ENCODE measurements at places on chromosomes 2 and 18. TPM values are rescaled to one million over a fixed set of nuclear protein-coding genes. Genes with fewer than 3 reads are reported as not detected.

DNA sequence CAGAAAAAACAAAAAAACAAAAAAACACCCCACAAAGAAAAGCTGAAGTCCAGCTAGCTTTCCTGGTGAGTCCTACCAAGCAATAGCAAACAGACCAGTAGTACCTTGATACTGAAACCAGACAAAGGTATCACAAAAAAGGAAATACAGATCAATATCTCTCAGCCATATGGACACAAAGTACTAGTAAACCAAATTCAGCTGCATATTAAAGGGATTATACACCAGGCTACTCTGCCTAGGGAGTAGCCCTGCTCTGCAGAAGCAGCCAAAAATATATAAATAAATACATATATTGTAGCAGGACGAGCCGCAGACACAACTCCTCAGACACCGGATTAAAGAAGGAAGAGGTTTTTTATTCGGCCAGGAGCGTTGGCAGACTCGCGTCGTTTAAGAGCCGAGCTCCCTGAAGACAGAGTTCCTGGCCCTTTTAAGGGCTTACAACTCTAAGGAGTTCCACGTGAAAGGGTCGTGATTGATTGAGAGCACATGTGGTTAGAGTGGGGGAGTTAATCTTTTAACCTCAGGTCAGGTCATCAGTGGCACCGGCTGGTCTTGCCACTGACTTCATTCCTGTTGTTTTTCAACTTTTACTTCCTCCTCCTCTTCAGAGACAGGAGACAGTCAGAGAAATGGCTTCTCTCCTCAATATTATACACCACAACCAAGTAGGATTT, 38.4 kb upstream of the DTNB start:
- DNase-seq = no peak
- H3K4me1 ChIP-seq = peaks cover 64% of the 10 kb centered on the region
- no peak overlapping the region for H3K4me3 ChIP-seq
- no peaks in the 10 kb centered on the region for H3K27me3 ChIP-seq
- H3K36me3 ChIP-seq = no peaks in the 10 kb centered on the region
- no peak overlapping the region for H3K27ac ChIP-seq

- no peak overlapping the region for H3K4me3 ChIP-seq
- peak; percentile 48 for DNase-seq
- no peak overlapping the region for H3K27ac ChIP-seq
- H3K4me1 ChIP-seq = no peaks in the 10 kb centered on the region
- H3K27me3 ChIP-seq = peaks cover 12% of the 10 kb centered on the region
Observed at GRCh38 chr2:529424-529823, 147.8 kb downstream of the TMEM18 start.

GRCh38 chr2:137670111-137670510, 294.2 kb upstream of the HNMT start:
- H3K36me3 ChIP-seq = no peaks in the 10 kb centered on the region
- no peaks in the 10 kb centered on the region for H3K27me3 ChIP-seq
- H3K4me3 ChIP-seq = no peak overlapping the region

GRCh38 chr2:36539631-36540030, 58.3 kb downstream of the FEZ2 start:
- no peaks in the 10 kb centered on the region for H3K4me1 ChIP-seq
- peaks cover 29% of the 10 kb centered on the region for H3K36me3 ChIP-seq
- no peaks in the 10 kb centered on the region for H3K27me3 ChIP-seq
- no peak for DNase-seq
- H3K27ac ChIP-seq = no peak overlapping the region

GRCh38 chr2:40227210-40227609, 224.7 kb downstream of the SLC8A1 start:
- H3K27ac ChIP-seq = no peak overlapping the region
- H3K27me3 ChIP-seq = no peaks in the 10 kb centered on the region
- no peak overlapping the region for H3K4me3 ChIP-seq

- H3K4me3 ChIP-seq = peak overlapping the region; percentile 79
- peaks cover 44% of the 10 kb centered on the region for H3K4me1 ChIP-seq
- H3K27ac ChIP-seq = no peak overlapping the region
- no peaks in the 10 kb centered on the region for H3K27me3 ChIP-seq
Observed at GRCh38 chr18:54957996-54958395, 1.3 kb downstream of the CCDC68 start.

DNA sequence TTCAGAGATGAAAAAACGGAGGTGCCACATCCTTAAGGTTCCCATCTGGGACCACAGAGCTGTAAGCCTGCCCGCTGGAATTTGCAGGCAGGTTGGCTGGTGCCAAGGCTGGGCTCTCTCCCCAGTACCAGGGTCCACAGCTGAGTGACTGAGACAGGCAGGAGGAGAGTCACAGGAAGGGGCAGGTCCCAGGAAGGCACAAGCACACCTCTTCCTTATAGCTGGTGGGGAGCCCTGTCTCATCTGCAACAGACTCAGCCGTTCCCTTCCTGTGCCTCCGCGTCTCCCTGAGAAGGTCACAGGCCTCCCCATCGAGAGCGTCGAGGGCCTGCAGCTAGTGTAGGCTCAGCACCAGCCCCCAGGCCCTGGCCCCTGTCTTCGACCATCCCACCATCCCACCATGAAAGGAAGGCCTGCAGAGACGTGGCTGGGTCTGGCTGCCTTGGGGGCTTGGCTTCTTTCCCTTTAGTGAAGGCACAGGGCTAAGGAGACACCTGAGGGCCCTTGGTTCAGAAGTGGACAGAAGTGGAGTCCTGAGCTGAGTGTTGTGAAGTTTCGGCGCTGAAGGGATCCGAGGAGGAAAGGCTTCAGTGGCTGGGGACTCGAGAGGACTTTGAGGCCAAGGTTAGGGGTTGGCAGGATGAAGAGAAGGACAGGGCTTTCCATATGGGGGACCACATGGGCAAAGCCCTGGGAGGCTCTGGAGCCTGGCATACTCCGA, 26.8 kb downstream of the GLI2 start:
- H3K27me3 ChIP-seq = peaks cover 89% of the 10 kb centered on the region
- H3K36me3 ChIP-seq = no peaks in the 10 kb centered on the region
- no peak overlapping the region for H3K4me3 ChIP-seq
- no peak for DNase-seq

GRCh38 chr2:218363736-218364135, 7.1 kb downstream of the CATIP start:
- DNase-seq = no peak
- H3K27ac ChIP-seq = no peak overlapping the region
- peaks cover 34% of the 10 kb centered on the region for H3K4me1 ChIP-seq

GRCh38 chr2:120208381-120209353, 14.5 kb downstream of the TMEM185B start:
- no peak overlapping the region for H3K27ac ChIP-seq
- peaks cover 16% of the 10 kb centered on the region for H3K4me1 ChIP-seq
- peaks cover 2% of the 10 kb centered on the region for H3K27me3 ChIP-seq
- H3K36me3 ChIP-seq = no peaks in the 10 kb centered on the region
- no peak for DNase-seq

DNA sequence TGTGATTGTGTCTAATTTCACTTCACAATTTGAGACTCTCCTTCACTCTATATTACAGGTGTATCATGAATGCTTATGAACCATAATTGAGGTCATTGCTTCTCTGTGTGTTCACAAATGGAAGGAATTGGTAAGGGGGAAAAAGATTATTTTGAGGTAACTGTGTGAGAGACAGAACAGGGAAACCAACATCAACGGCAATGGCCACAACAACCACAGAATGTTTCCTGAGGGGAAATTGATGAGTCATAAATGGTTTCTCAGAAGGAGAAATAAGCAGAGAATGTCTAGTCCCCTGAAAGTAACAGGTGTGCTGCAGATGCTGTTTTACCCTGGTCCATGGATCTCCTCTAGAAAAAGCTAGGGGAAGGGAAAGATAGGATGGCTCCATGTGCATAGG, 361.2 kb upstream of the GALNT5 start:
- no peak overlapping the region for H3K27ac ChIP-seq
- H3K36me3 ChIP-seq = no peaks in the 10 kb centered on the region
- peaks cover 3% of the 10 kb centered on the region for H3K27me3 ChIP-seq
- DNase-seq = no peak

DNA sequence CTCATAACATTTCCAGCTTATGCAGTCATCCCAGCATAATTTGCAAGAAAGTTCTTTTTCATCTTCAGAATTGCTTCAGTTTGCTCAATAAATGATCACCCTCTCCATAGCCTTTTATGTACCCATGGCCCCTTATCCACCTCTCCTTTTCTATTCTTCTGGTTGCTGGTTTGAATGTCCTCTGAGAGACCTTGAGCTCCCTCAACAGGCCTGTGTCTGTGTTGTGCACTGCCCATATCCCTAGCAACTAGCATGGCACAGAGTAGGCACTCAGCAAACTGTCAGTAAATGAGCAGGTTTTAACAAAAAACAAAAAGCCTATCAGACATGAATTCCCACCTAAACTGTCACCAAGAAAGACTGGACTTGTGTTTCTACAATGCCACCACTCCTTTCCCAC, 160.5 kb downstream of the AKAIN1 start:
- no peak overlapping the region for H3K27ac ChIP-seq
- no peaks in the 10 kb centered on the region for H3K27me3 ChIP-seq
- H3K36me3 ChIP-seq = no peaks in the 10 kb centered on the region

DNA sequence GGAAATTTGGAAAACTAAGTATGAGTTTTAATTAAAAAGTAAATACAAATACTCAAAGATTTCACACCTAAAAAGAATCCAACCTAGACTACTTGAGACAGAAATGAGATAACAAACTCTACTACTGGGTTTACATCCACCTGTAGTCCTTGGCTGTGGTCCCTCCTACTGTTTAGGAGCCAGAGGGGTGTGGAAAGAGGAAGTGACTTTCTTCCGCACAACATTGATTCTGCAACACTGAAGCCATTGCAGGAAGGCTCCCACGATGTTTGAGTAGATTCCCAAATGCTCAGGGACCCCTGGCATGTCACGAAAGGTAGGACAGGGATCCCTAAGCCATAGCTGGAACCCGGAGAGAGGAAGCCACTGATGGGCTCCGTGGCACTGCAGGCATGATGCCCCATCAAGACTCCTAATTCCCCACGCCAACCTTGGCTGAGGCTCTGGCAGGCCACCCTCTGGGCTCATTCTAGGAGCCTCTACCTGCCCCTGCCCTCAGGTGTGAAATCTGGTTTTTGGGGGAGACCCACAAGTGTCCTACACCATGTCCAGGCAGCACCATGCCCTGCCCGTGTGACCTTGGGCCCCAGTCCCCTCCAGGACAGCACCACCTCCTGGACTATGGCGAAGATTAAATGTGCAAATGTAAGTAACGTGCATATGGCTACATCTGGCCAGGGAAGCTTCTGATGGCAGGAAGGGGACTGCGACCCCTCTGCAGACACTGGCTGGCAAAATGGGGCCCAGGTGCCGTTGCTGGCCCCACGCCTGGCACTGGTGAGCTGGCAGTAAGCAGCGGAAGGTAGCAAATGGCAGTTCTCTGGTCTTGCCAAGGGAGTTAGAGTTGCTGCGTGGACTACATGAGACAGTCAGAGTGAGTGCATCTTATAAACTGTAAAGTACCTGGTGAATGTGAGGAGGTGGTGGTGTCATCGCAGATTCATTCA, 38.2 kb upstream of the MAL start:
- H3K36me3 ChIP-seq = no peaks in the 10 kb centered on the region
- peaks cover 27% of the 10 kb centered on the region for H3K27me3 ChIP-seq
- DNase-seq = no peak

DNA sequence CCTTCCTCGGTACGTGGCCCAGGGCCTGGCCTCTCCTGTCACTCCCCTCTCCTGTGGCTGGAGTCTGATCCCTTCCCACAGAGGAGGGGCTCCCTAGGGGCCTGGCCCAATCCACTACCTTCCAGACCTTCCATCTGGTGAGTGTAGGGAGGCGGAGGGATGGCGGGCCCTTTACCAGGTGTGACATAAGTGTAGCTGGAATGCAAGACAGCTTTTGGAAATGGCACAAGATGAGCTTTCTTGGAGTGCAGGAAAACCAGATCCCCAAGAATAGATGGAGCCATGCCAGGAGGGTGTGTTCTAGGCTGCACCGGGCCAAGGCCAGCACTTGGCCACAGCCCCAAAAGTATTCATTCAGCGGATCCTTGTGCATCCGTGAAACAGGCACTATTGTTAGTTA, 30.1 kb downstream of the IGFBP5 start:
- no peak for DNase-seq
- 0 out of 2 replicates have a peak, but pooled peaks cover 18% of the 10 kb centered on the region for H3K4me1 ChIP-seq
- H3K27me3 ChIP-seq = no peaks in the 10 kb centered on the region
- H3K36me3 ChIP-seq = no peaks in the 10 kb centered on the region
- no peak overlapping the region for H3K27ac ChIP-seq

DNA sequence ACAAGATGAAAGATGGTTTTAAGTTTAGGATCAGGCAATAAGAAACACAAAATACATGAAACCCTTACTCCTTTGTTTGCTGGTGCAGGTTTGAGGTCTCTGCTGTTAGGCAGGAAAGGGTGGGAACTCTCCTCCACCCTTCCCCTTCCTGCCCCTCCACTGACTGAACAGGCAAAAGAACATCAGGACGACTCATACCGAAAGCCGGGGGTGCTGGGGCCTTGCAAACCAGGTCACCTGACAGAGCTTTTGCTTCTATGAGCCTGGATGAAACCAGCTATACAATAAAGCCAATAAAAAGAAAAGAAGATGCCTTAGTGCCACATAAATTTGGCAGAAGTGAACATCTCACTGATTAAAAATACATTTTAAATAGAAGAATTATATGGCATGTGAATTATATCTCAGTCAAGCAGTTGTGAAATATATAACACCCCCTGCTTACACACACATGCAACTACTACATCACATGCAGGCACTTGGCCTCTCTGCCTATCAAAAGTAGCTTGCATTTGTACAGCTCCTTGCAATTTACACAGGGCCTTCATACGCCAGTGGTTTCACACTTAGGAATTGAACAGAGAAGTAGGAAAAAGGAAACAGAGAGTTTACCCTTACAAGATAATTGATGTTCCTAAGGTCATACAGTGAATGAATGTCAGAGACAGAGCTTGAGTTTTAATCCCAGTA, 215.1 kb upstream of the TRIB2 start:
- no peaks in the 10 kb centered on the region for H3K4me1 ChIP-seq
- H3K4me3 ChIP-seq = no peak overlapping the region
- DNase-seq = no peak

DNA sequence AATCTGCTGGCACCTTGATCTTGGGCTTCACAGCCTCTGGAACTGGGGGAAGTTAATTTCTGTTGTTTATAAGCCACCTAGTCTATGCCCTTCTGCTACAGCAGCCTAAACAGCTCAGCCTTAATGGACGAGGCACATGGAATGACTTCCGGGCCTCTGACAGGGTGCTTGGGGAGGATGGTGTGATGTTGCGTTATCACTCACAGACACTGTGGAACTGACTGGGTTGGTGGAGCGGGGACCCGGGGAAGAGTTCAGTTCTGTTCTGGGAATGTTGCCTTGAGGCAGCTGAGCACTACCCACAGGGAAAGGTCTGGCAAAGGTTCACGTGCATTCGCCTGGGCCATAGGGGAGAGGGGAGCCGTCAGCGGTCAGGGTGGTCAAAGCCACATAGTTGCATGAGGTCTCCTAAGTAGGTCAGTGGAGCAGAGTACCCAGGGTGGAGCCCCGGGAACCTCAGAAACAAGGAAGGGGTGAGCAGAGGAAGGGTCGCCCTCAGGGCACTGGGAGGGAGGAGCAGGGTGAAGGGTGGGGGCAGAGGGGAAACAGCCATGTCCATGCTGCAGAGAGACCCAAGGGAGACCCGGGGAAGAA, 36.2 kb downstream of the LRRFIP1 start:
- no peaks in the 10 kb centered on the region for H3K27me3 ChIP-seq
- H3K36me3 ChIP-seq = no peaks in the 10 kb centered on the region
- peaks cover 41% of the 10 kb centered on the region for H3K4me1 ChIP-seq
- H3K4me3 ChIP-seq = no peak overlapping the region
- H3K27ac ChIP-seq = no peak overlapping the region

Gene LCT
- polyA plus RNA-seq = not detected

Gene CNTNAP5
- not detected for polyA plus RNA-seq

Gene ACTG2
- not detected for polyA plus RNA-seq

Gene PSMG2
- polyA plus RNA-seq = 40.8 TPM

Gene NDUFS1
- 102 TPM for polyA plus RNA-seq

Gene C1QL2
- polyA plus RNA-seq = not detected

Gene HEATR5B
- 12.7 TPM for polyA plus RNA-seq

Gene GALR1
- polyA plus RNA-seq = not detected

Gene IGFBP5
- 0.15 TPM for polyA plus RNA-seq

Gene MBD1
- 28.6 TPM for polyA plus RNA-seq

Gene DAPL1
- not detected for polyA plus RNA-seq

Gene GPR35
- 44.2 TPM for polyA plus RNA-seq
